ENCODE measurements at places on chromosomes 2 and 18.
A peak's percentile ranks its signal among the peaks of the same experiment; 100 is the strongest.

GRCh38 chr2:208671284-208671683, 264.7 kb downstream of the PTH2R start:
- DNase-seq: no peak

DNA sequence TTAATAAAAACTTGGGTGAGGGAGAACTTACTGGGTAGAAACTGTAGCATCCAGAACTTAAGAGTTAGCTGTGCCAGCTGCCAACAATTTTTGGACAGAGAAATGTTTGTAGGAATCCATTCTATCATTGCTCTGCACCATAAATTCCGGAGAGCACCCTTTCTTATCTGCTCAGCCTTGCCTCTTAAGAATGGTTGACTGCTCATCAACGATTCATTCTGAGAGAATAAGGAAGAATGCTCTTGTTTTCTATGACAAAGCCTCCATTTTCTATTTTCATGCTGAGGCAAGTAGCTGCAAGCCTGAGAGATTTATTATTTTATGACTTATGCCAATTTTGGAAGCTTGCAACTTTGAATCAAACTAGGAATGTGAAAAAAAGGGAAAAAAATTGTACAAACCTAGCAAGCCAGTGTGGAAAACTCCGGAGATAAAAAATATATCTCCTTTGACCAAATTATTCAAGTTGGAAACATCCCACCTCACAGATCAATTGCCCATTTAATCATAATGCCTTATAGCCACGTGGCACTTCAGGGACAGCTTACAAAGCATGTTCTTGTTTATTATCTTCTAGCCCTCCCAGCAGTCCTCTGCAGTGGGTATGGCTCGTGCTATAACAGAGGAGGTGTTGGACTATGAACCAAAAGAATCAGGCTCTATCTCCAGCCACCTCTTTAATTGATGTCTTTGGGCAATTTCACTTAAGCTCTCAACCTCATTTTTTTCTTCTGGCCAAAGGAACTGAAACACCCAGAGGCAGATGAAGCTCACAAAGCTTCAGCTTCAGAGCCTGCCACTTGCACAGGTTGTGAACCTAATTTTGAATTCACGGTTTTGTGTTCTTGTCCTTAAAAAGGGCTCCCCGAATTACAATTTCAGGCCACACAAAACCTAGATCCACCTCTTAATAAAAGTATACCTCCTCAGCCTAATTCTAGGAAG, 40.9 kb upstream of the ATL2 start:
- DNase-seq: no peak

GRCh38 chr2:16717477-16717876, 51.8 kb upstream of the CYRIA start:
- DNase-seq: no peak

DNA sequence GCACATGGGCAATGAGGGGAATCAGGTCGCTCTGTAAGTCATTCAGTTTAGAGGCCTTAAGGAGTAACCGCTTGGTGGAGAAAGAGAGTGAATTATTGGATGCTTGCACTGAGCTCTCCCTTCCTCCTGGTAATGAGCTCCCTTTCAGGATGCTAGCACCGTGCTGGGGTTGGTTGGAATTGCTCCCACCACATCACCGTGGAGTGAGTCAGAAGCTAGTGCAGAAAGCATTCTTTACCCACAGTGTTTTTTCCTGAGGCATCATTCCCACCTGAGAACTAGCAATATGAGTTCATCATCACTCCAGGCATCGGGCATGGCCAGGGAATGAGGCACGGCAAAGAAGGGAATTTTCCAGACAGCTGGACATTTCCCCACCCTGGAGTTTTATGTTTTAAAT, 57.6 kb downstream of the ITGB6 start:
- no peak for DNase-seq

DNA sequence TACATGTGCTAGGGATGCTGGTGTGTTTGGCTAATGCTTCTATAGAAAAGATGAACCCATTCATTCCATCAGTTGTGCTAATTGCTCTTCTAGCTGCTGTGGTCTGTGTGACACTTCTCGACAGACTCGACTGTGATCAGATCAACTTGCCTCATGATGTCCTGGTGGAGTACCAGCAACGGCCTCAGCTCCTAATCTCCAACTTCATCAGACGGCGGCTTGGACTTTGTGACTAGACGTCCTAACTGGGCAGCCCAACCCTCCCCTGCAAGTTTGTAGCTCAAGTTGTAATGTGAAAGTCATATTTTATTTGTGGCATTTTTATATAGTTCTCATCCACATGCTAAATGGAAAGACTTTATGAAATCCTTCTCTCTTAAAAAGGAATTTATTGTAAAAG, 33.0 kb downstream of the UPP2 start:
- no peak for DNase-seq

DNA sequence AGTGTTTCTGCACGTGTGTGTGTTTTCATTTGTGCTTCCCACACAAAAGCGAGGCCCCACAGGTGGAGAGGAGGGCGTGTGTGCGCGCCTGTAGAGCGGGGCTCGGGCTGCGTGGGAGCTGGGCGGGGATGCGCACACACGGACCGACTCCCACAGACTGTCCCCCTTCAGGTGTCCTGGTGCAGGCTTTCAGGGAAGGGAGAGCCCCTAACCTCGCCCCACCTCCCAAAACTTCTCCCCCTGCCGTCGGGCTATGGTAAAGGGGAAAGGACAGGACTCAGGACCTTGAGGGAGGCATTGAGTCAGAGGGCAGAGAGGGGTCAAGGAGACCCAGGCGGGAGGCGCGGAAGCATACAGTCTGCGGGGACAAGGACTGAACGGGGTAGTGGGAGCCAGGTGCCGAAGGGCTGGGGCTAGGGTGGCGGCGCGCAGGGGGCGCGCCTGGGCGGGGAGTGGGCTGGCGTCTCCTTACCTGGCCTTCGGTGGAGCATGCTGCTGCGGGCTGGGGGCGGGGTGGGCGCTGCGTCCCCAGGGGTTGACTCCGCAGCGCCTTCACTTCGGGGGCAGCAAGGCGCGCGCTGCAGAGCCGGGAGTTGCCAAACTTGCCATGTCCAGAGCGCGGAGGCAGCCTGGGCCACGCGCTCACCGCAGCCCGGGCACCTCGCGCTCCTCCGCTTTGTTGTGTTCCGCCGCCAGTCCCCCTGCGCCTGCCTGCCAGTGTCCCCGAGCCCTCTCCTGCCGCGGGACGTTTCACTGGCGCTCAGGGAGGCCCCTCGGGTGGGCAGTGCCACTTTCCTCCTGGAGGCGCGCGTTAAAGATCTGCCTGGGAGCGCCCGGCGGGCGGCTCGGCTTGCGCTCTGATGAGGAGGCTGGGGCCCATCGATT, 302.0 kb downstream of the NCKAP5 start:
- no peak for DNase-seq

DNA sequence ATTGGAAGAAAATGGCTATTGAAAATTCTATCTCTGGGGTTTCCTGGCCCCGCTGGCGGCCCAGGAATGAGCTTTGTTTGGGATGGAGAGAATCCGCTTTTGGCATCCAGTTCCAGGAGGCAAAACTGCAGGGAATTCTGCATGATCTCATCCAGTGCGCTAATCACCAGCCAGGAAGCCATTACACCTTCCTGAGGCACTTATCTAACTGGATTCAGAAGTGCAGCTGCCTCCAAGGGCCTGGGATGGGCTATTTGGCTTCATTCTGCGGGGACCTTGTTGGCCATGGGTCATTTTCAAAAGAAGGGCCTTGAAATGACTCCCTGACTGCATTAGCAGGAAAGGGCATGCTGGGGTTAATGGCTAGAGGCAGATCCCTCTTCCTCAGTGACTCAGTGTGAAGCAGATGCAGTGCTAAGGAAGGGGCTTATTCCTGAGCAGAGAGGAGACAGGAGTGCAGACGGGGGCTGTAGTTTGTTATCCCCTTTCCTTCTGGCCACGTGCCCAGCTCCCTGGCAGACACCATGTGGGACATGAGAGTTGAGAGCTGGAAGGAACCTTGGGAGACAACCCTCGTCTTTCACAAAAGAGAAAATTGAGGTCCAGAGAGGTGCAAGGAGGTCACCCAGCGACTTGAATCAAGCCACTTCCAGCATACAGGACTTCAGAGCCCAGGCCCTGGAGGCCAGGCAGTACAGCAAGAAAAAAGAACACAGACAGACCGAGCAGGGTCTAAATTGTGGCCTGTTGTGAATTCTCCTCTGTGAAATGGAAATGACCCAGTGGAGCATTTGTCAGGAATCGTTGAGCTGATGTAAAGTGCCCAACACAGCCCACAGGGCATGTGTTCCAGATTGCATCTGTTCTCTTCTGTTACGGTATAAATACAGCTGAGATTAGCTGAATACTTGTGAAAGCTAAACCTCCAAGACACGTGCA, 161.8 kb downstream of the PRKCE start:
- DNase-seq: no peak

DNA sequence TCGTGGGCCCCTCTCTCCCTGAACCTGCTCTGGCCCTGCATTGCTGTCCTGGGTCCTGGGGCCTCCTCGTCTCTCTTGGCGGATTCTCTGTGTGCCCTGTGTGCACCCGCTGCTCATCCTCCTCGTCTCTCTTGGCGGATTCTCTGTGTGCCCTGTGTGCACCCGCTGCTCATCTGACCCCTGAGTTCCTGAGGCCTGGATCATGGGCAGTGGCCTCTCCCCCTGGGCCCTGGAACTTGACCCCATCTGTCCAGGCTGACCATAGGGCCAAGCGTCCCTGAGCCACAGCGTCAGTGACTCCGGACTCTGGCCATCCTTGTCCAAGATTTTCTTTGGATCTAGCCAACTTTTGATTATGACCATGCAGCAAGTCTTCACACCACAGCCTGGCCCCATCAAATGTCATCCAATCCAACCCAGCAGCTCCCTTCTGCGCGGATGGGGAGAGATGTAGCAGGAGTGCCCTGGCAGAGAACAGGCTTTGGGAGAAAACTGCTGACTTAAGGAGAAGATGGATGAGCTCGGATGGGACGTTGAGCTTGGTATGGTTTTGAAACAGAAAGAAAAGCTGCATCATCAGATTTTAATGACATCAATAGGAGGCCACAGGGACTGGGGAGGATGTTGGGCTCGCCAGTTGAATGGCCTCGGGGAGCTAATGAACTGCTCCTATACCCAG, 455.1 kb upstream of the HS6ST1 start:
- DNase-seq: no peak

GRCh38 chr2:219835493-219835892, 208.1 kb downstream of the SLC4A3 start:
- DNase-seq: no peak

DNA sequence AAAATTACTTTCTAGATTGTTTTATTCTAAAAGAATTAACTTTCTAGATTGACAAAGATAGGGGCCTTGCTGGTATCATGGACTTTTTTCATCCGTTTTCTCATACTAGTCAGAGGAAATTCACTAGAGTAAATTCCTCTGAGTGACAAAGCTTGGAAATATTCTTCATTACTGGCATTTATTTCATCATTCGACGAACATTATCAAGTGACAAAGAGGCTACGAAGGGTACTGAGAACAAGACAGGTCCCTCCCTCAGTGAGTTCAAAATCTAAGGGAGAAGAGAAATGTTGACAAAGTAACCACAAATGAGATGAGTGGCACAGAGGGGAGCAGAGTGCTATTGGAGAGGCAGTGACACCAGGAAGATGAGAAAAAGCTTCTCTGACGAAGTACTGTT, 4.3 kb downstream of the EPG5 start:
- DNase-seq: no peak

- DNase-seq: no peak
Observed at GRCh38 chr18:35868915-35869314, 103.6 kb upstream of the RMP24 start.

DNA sequence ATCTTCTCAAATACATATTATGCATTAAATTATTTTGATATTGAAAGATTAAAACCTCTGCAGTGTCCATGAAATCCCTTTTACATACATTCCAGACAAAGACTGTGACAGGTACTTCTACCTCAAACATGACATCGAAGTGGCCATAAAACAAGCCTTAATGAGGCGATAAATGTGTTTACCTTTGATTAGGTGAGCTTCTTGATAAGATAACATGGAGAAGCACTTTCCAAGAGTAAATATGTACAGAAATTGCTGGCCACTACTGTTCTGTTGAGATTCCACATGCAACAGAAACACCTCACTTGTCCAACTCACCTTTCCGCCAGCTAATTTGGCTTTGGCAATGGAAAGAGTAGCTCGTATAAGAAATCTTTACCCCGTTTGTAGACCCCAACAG, 55.2 kb downstream of the ZEB2 start:
- no peak for DNase-seq

GRCh38 chr2:182522405-182522896, 95.6 kb upstream of the PDE1A start:
- no peak for DNase-seq

DNA sequence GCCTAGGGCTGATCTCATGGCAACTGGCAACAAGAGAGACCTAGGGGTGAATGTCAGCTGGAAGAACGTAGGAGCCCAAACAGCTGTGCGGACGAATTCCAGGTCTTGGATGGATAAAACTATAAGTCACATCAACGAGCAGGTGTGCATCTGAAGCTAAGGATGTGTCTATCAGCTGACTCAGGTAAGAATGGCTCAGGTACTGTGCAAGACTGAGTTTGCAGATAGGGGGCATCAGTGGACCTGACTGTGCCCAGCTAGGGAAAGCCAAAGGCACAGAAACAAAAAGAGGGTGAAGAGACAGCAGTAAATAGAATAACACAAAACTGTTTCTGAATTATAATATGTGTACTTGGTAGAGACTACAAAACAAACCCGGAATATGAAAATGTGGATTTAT, 357.3 kb downstream of the ZEB2 start:
- peak; percentile 50 for DNase-seq

DNA sequence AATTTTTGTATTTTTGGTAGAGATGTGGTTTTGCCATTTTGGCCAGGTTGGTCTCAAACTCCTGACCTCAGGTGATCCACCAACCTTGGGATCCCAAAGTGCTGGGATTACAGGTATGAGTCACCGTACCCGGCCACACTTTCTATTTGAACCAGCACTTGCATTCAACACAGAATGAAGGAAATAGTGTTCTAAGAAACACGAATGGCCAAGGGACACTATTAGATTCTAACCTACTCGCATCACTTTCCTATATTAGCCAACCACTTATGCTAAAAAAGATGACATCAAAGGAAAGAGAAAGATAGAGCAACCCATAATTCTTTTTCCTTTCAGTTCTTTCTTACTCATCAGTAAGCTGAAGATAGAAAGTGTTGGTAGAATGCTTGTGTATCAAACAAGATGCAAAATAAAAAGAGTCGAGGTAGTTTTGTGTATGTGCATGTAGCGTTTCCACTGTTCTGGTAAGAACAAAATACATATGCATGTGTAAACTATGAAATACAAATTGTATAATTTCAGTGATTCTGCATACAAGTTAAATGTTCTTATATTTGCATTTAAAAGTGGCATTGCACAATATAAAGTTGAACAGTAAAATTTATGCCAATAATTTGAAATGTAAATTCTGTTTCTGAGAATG, 247.6 kb downstream of the CDCA7 start:
- no peak for DNase-seq

GRCh38 chr18:11506856-11507255, 102.5 kb upstream of the SLC35G4 start:
- no peak for DNase-seq
